Epithelial cell of proximal tubule (primary cell): ENCODE measurements at places on chromosomes 7 and 10. TPM values are rescaled to one million over a fixed set of nuclear protein-coding genes. Genes with fewer than 3 reads are reported as not detected.
A peak's percentile ranks its signal among the peaks of the same experiment; 100 is the strongest.

DNA sequence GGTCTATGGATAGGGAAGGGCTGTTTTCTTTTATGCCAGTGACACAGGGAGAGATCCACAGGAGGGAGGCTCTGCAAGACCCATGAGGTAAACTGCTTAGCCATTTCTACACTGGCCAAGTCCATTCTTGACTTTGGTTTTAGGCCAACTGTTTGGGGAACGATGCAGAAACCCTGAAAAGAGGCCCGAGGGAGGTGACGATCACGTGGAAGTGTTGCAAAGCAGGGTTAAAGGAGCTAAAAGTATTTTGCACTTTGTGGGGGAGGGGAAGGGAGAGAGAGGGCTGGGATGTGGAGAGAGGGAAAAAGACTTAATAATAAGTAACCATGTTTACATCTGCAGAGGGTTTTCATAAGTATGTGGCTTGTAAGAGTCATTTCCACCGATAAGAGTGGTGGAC is 239.7 kb downstream of the EMX2 start:
- DNase-seq, result peak; percentile 67

DNA sequence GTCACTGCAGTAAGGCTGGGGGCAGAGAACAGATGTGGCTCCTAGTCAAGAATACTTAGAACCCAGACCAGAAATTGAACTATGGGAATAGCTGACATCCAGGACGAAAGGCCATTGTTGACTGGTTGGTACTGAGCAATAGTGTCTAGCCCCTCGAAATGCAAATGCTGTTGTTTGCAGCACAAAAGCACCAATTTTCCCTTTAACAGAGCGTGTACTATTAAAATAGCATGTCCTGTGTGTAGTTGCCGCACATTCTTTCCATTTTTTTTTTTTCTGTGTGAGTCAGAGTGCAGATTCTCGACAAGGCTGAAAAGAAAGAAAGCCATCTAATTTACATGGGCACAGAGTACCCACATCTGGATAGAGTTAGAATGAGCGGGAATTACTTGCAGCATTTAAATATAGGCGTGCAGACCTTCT is 302.4 kb downstream of the PTEN start:
- DNase-seq, result no peak

DNA sequence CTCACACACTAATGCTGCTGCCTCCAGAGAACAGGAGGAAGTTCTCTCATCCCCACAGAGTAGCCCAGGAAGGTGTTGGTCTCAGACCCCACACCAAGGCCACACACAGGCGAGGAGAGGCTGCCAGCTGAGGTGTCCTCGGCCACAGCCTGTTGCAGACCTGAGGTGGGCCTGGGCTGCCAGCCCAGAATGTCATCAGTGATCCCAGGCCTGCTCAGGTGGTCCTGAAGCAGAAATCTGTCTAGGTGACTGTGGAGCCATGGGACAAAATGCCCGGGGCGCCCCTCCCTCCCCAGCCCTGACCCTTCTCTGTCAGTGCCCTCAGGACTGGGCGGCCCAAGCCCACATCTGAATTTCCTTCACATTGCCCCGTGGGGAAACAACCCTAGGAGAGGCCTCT is 43.5 kb upstream of the LRRC4 start:
- no peak for DNase-seq

CHN2 gene
- total RNA-seq, result 0.35 and 5.1 TPM in 2 replicates

PHKG1 gene
- total RNA-seq, result 0.22 TPM in 1 of 2 replicates, not detected in the other

DNA sequence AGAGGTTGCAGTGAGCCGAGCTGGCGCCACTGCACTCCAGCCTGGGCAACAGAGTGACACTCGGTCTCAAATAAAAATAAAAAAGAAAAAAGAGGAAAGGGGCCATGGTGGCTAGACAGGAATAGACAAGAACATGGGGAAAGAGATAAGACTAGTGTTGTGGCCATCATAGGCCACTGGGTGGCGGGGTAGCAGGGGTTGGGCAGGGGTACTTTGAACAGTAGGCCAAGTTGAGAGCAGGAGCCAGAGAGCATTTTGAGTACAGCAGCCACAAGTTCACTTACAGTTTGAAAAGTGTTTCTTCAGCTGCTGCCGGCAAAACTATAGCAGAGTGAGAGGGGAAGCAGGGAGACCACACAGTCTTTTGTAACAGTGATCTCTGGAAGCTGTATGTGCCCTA is 656.0 kb downstream of the CNTNAP2 start:
- no peak for DNase-seq

DNA sequence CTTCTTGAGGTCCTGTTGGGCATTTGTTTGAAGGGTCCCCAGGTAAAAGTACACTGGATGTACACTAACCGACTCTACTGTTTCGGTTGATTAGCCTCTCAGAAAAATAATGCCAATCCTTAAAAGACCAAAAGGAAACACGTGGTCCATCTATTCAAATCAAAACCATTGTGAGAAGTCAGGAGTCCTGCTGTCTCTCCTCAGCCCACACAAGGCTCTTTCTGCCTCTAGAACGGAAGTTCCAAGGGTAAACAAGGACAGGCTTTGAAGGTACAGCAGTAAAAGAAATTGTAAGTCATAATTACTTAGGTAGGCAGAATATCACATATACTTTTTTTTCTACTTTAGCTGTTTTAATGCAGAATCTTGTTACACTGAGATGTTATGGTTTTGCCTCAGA is 71.7 kb upstream of the TPK1 start:
- DNase-seq, result no peak

GRCh38 chr10:49161411-49161997 is 26.7 kb downstream of the TMEM273 start:
- peak; percentile 16 for DNase-seq

GRCh38 chr7:25759748-25760147 is 392.2 kb upstream of the NFE2L3 start:
- DNase-seq, result no peak

NPSR1 gene
- total RNA-seq, result not detected in 2 replicates

EBLN1 gene
- total RNA-seq, result not detected in 2 replicates

DNA sequence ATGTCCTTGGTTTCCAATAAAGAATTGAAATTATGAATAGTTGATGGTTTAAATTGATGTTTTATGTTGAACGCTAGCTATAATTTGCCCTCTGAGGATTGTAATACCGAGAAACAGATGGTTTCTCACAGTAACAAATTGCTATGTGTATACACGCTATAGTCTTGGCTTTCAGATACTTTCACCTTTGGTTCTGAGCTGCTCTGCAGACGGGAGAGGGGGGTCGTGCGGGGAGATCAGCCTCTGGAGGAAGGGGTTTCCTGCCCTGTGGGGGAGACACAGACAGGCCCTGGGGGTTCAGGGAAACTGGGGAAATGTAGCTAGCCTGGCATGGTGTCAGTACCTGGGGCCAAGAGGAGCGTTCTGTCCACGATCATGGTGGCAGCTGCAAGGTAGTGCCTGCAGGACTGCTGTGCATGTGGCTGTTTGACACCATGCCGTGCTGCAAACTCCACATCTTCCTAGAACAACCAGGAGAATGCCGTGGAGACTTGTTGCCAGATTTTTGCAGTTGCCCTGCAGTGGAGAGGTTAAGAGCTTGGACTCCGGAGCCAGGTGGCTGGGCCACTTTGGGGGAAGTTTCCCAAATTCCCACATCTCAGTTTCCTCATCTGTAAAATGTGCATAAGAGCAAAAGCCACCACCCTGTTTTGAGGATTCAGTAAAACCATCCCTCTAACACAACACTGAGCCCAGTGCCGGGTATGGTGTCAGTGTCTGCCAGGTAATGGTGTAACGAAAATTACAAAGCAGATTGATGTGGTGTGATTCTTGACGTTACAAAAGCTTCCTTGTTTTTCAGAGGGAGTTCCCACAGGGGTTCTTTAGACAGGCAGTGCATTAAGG is 167.9 kb downstream of the CUX1 start:
- DNase-seq, result no peak

TUBAL3 gene
- total RNA-seq, result not detected in 2 replicates

CPXM2 gene
- 1.9 and 2.9 TPM in 2 replicates for total RNA-seq

OR6V1 gene
- total RNA-seq, result not detected in 2 replicates
